Mesenchymal stem cell (in vitro differentiated cells and primary cell): ENCODE measurements at places on chromosomes 3 and 15.

DNA sequence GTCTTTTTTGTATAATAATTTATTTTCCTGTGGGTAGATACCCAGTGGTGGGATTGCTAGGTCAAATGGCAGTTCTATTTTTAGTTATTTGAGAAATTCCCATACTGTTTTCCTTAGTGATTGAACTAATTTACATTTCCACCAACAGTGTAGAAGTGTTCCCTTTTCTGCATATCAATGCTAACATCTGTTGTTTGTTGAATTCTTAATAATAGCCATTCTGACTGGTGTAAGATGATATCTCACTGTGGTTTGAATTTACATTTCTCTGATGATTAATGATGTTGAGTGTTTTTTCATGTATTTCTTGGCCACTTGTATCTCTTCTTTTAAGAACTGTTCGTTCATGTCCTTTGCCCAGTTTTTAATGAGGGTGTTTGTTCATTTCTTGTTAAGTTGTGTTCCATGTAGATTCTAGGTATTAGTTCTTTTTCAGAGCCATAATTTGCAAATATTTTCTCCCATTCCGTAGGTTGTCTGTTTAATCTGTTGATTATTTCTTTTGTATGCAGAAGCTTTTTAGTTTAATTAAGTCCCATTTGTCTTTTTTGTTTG, 713.3 kb upstream of the EPHA6 start:
- no peak for DNase-seq

DNA sequence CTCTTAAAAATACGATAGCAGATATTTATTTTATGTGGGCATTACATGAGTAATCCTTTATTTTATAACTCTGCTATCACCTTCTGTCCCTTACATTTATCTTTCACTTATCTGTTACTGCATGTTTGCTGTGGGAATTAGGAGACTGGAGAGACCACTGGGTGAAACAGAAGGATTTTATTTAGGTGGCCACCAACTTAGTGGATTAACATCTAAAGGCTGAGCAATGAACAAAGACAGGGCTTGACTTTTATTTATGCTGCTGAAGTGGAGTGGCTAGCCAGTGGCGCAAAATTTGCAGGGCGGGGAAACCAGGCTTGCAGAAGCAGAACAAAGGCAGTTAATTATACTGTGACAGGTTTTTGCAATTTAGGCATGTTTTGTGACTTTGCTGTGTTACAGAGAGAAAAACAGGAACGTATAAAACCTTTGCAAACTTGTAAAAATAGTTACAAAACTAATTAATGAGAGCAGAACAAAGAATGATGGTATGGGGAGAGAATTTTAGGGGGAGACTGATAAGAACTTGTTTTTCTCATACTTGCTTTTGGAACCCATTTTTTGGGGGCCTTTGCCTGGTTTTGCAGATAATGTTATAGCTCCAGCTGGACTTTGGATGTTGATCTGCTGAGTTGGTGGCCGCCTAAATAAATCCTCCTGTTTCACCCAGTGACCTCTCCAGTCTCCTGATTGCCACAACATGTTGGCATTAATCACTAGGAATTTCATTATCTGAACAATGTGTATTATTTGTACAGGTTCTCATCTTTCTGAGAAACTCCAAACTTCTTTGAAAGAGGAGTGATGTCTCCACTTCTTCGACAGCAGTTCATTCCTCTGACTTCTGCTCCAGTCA, 18.0 kb downstream of the KLHL24 start:
- peak; percentile 7 for DNase-seq

DNA sequence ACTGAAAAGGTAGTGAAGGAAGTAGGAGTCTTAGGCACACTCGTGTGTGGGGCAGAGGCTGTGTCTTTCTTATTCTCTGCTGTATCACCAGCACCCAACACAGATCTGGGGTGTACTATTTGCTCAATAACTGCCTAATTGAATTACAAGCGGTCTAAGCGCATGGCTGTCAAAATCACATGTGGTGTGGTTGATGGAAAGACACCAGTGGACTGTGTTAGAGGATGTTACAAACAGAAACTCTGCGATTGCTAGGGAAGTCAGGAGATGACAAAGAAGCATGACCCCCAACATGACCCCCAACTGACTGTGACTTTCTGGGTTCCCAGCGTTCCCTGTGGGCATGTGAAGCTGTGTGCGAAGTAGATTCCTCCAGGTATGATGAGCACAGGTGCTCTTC, 32.0 kb downstream of the ATG7 start:
- DNase-seq: no peak

GRCh38 chr15:29135309-29135657, 134.3 kb downstream of the NSMCE3 start:
- DNase-seq: no peak
